ENCODE measurements at places on chromosomes 6 and 20.

GRCh38 chr20:25252686-25253421 lies 5.0 kb downstream of the PYGB start:
- DNase-seq, result no peak

- DNase-seq, result no peak
These were observed 97.8 kb upstream of the PRDM1 start for GRCh38 chr6:105988321-105988720.

DNA sequence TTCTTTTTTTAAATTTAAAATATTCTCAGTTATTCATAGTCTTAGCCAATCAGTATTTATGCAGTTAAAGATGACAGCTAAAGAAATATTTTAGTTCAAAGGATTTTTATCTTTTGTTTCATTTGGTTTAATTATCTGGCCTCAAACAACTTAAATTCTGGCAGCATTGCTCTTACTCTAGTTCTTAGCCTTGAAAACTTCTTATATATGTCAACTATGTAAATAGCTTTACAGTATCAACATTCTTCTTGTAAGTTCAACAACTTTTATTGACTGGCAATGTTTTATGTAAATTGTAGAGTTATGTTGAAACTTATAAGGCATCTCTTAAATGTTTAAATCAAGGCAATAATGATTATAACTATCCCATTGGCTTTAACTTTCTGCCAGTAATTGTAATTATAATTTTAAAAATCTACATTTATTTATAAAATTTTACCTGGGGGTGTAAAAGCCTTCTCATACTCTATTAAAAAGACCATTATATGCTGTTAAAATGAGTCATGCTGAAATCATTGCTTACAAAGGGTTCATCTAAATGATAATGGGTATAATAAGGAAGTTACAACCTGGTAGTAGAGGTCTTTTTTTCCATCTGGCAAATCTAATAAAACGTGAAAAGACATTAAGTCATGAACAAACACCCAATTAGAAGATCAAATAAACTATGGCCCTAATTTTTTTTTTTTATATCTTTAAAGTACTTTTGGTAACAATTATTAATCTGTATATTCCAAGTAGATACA lies 45.8 kb upstream of the FAM184A start:
- DNase-seq, result no peak

- no peak for DNase-seq
These were observed 144.2 kb downstream of the TTLL2 start for GRCh38 chr6:167469101-167469500.

DNA sequence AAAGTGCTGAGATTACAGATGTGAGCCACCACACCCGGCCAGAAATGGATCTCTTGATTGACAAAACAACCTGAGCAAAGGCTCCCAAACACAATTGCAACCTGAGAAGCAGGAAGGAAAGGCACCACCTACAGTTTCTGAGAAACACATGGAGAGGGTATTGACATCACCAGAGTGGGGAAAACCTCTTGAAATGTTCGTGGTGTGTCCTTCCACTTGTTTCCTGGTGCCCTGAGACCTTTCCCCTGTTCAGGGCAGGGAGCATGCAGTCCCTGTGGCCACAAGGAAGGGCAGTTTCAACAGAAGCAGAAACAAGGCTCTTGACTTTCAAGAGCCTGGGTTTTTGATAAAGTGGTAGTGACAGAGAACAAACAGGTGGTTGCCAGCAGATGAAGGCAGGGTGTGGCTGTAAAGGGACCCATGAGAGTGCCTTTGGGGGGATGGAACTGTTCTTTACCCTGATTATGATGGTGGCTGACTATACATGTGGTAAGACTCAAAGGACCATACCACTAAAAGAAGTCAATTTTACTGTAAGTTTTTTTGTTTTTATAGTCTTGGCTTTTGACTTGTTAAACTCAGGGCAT lies 3.2 kb upstream of the BPIFA1 start:
- no peak for DNase-seq

DNA sequence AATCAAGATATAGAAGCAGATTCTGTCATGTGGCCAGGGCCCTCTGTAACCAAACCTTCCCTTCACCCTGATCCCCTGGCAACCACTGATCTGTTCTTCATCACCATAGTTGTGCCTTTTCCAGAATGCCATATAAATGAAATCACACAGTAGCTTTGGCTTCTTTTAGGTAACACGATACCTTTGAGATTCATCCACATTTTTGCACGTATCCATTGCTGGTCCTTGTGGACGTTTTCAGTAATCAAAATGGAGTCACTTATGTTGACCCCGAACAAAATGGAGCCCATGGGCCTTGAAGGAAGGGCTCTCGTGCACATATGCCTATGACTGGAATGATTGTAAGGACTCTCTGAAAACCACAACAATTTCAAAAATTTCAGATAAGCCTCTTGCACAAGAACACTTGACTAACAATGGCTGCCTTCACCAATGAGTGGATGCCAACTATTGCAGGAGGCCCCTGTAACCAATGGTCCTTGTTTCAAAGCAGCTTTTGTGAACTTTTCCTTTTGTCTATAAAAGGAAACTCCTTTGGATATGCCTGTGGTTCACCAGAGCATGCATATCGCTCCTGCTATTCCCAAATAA lies 84.3 kb upstream of the RALY start:
- DNase-seq, result no peak

- no peak for DNase-seq
These were observed 10.7 kb downstream of the TGIF2 start for GRCh38 chr20:36584018-36584481.

DNA sequence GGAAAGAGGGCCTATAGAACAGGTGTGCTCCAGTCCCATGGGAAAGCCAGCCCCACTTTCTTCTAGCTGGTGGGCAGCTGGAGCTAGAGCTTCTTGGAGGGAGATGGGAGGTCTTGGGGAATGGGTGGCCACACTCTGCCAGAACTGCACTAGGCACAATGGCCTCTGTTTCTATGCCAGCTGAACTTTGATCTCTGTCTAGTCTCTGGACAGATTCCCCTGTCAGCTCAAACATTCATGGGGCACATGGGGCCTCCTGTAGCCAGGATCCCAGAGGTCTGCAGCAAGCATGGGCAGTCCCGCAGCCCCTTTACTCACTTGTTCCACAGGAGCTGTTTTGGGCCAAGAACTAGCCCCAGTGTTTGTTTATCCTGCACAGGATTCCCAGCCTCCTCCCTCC lies 591.3 kb upstream of the HS3ST5 start:
- no peak for DNase-seq

Measured in left renal pelvis (tissue), 4 donors.